ENCODE measurements at places on chromosomes 5 and 9. TPM values are rescaled to one million over a fixed set of nuclear protein-coding genes. Genes with fewer than 3 reads are reported as not detected.

The CTNND2 gene
- 0.94 TPM for total RNA-seq

- no peak for DNase-seq
Measured at GRCh38 chr5:27705661-27706060, 667.3 kb upstream of the CDH9 start.

GRCh38 chr5:142715291-142715690 is 29.4 kb upstream of the FGF1 start:
- no peak for DNase-seq

GRCh38 chr5:66669862-66670195 is 73.6 kb downstream of the MAST4 start:
- DNase-seq = no peak
